ENCODE measurements at places on chromosomes 1 and 21.

GRCh38 chr1:93776728-93777127 is 95.1 kb upstream of the BCAR3 start:
- DNase-seq, result no peak

- no peak for DNase-seq
Measured at GRCh38 chr21:19692231-19692630, 1288.6 kb upstream of the TMPRSS15 start.

- no peak for DNase-seq
Measured at GRCh38 chr1:57473448-57473847, 49.6 kb upstream of the DAB1 start.

DNA sequence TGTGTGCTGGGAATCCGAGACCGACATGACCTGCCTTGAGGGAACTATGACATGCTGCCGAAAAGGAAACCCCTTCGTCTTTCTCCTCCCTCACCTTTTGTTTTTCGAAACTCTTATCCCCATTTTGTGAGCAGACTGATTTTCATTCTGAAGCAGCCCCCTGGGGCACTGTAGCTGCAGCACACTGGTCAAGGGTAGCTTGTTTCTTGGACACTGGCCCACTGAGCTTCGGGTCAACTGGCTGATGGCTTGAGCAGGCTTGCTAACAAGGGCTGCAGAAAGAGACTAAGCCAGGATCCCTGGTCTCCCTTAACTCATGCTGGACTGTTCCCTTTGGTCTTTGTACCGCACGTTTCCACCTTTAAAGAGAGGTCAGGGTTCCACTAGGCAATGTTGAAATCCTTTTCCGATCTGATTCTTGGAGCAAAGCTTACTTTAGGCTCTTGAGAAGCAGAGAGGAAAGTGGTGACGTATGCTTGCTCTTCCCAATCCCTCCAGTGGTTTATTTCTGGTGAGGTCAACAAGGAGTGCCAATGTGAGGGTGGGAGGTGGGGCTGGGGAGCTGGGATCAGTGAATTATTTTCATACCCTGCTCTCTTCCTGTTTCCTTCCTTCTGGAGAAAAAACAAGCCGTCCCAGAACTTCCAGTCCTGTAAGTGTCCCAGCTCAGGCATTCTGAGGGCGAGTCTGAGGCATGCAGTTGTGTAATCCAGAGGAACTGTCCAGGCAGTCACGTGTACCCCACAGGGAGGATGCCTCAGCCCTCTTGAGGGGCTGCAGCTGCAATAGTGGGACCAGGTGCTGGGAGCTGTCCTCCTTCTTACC is 7.6 kb downstream of the CYP4B1 start:
- DNase-seq, result no peak

Data from NCI-H187 treated with DMSO at 0.1 percent for 48 hours (cell line).